ENCODE measurements at places on chromosomes 6 and 20.

GRCh38 chr20:33009214-33010132 lies 2.0 kb downstream of the BPIFB2 start:
- no peak for DNase-seq

DNA sequence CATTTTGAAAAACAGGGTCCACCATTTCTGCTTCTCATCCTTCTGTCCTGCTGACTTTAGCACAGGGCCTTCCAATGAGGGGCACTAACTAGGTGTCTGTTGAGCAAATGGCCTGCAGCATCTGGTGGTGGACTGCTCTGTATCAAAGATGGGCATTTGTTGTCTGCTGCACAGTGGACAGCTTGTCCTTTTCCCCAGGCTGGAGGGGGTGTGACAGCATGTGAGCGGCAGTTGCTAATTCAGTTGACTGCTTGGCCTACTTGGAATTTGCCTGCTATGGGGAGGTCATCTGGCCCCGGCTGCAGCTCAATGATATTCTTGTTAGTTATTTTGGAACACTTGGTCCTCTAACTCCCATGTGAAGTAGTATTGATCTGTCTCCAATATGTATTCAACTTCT lies 93.7 kb downstream of the SH3BGRL2 start:
- DNase-seq, result no peak

DNA sequence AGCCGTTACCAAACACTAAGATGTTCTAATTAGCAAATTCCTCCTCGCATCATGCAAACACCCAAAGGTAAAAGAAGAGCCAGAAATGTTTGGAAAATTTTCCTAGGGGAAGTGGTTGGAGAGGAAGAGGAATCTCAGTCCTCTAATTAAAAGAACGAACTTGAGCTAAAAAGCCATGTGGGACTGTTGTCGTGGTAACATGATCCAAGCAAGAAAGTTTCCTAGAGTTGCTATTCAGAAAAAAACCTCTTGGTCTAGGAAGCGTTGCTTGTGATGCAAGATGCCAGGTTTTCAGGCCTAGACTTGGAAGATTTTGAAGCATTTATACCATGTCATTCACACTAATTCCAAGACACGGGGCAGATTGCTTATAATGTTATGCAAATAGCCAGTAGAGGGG lies 106.8 kb upstream of the DOK5 start:
- no peak for DNase-seq

DNA sequence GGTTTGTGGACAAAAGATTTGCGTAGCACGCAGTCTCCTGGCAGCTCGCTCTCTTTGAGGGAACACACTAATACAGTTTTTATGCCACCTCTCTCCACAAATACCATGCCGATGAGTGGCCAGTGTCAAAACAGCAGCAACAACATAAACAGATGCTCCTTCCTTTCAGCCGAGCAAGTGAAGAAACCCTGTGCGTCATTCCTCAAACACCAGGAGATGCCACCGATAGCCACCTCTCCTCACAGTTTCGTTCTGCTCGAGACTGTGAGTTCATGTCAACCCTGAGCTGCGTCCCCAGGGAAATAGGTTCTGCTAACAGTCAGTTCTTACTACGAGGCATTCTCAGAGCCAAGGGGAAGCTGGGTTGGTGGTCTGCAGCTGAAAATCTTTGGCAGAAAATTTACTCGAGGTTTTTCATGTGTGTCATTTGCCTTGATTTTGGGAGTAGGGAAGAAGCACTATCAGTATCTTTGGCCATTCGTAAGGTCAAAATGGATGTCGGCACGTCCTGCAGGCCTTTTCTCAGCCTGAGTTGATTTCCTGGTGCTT lies 59.9 kb downstream of the EYA2 start:
- no peak for DNase-seq

- no peak for DNase-seq
Measured at GRCh38 chr20:37259031-37259430, 2.6 kb downstream of the GHRH start.

DNA sequence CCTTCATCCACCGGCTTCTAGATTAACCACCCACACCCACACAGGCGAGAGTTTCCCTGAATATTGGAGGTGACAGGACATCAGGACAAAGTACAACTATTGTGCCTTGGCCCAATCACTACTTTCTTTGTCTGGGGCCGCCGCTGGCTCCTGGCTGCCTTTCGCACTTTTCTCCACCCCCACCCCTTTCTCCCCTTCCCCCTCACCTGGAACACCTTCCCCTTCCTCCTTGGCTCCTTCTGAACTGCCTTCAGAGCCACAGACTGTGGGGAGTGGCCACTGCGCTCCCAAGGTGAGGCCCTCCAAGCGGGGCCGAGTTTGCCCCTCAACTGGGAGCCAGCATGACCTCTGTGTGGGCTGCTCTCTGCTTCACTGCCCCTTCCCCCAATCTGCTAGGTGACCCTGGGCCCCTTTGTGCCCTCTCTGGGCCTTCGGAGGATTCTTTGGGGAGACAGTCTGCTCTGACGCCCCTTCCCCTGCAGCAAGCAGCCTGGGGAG lies 3.0 kb upstream of the VEGFA start:
- no peak for DNase-seq

- no peak for DNase-seq
Measured at GRCh38 chr6:6866656-6867403, 240.9 kb upstream of the RREB1 start.

DNA sequence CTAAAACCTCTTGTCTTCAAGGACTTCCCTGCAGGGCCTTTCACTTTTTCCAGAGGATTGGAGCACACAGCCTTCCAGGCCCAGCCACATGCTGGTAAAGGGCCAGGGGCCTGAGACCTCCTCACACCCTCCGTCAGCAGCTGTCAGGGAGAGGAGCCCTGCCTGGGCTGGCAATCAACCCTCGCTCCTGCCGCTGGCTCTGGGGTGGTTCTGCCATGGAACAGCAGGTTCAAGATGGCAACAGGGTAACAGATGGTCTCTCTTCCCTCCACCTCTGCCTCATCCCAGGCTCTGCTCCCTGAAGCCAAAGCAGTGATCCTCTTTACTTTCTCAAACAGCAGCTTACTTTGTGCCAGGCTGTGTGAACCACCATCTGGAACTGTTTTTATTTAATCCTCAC lies 23.8 kb downstream of the PCNA start:
- no peak for DNase-seq

DNA sequence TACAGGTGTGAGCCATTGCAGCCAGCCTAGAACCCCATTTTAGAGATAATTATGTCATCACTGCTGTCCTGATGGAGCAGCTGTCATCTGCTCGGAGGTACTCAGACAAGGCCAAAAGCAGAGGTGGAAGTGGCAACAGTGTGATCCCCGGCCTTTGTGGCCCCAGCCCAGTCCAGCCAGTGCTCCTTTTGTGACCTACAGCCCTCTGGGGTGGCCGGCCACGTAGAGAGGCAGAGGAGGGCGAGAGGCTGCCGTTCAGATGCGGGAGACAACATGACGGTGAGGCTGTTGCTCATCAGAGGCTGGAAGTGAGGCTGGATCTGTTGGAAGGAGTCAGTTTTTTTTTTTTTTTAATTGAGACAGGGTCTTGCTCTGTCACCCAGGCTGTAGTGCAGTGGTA lies 32.8 kb downstream of the EFCAB8 start:
- DNase-seq, result no peak

DNA sequence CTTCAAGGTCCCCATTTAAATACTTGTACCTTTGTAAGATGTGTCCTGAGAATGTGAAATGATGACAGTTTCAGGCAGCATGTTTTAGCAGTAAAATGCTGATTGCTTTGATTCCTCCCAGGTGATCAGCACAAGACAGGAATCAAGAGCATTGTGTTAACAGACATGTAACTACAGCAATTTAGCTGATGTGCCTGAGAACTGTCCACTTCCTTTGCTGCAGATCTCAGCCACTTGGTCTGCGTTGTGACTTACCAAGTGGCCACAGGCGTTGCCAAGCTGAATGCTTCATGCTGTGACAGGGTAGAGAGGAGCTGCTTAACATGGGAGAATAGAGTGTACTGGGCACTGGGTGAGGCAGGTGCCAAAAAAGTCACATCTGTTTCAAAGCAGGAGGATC lies 767.0 kb upstream of the POU3F2 start:
- DNase-seq, result no peak

- DNase-seq, result no peak
Measured at GRCh38 chr6:158856261-158856660, 37.1 kb upstream of the EZR start.

- DNase-seq, result no peak
Measured at GRCh38 chr6:122568350-122568749, 41.9 kb upstream of the PKIB start.

- no peak for DNase-seq
Measured at GRCh38 chr20:40955326-40955725, 73.3 kb upstream of the TOP1 start.

DNA sequence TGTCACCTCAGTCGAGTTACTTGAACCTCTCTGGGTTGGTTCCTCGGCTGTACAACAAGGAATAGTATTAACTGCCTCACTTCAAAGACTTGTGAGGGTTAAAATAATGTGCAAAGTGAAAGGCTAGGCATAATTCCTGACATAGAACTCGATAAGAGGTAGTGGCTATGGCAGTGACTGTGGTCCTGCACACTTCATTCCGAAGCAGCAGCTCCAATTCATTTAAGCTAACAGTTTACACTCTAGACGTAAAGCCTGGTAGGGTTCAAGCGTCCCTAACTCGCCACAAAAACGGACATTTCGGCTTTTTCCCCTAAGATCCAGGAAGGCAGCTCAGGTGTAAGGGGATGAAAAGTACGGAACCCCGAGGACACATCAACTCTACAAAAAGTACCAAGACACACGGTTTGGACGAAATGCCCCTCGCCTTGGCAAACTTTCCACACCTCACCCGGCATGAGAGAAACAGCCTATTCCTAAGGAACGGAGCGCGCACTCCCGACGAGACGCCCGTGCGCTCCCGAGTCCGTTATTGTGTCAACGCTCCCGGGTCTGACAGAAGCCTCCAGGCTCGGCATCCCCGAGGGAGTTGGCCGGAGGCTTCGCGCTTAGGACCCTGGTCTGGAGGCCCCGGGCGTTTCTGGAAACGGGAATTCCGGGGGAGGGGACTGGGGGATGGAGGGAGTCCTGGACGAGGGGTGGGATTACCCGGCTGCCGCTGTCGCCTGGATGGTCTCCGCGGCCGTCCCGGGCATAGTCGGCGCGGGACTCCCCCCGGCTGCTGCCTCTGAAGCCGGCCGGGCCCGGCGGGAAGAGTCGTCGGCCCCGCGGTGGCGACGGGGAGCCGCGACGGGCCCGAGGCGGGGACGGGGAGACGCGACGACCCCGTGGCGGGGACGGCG lies 937 bp downstream of the ZNF318 start:
- no peak for DNase-seq

DNA sequence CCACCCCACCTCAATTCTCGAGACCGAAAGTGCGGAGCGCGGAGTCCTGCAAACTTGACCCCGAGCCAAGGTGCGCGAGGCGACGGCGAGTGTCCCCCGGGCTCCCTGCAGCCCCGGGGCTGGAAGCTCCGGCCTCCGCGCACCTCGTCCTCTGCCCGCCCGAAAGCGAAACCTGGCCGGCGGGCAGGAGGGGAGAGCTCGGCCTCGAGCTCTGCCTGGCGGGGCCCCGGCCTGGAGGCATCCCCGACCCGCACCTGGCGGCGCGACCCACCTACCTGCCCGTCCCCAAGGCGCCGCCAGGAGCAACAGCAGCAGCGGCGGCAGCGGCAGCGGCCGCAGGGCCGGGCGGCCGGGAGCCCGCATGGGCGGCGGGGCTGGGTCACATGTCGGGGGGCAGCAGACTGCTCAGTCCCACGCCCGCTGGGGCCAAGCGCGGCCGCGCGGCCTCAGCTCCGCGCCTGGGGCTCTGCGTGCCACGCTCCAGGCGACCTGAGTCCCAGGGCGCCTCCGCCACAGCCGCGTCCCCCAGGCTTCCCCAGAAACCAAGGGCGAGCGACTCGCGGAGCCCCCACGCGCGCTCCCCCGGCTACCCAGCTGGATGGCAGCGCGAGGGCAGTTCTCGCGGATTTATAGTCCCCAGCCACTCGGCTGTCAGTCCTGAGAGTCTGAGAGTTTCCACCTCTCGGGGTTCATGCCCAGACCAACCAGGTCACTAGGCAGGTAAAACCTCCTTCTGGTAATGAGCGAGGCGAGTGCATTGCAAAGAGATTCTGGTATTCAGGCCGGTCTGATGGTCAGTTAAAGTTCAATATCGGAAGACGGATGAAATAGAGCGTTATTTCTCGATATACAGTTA lies at the start of gene IL20RA:
Gene IL20RA, minus strand, starts transcription at position 600 of the 856 bp plus-strand sequence. Its CDS starts 237 bp downstream, at position 363.
- DNase-seq, result no peak

DNA sequence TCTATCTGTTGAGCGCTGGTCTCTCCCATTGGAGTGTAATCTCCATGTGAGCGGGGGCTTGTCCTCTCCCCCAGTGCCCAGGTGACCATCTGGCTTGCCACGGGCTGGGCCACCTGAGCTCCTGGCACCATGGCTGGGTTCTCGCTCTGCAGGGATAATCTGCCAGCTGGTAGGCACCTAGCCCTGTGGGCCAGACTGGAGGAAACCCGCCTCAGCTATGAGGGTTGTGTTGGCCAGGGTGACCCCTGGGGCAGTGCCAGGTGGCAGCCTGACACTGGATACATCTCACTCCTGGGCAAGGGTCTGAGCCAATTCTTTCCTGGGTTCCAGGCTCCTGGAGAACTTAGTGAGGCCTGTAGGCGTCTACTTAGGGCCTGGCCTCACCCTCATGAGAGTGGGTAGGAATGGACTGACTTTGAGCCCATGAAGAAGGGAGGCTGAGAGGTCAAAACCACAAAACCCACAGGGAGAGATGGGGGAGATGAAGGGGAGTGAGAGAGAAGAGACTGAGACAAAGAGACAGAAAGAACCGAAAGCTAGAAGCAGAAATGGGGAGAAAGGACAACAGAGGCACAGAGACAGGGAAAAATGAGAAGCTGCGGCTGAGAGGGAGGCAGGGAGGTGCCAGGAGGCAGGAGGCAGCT lies 5.8 kb upstream of the SLC52A3 start:
- DNase-seq, result no peak

DNA sequence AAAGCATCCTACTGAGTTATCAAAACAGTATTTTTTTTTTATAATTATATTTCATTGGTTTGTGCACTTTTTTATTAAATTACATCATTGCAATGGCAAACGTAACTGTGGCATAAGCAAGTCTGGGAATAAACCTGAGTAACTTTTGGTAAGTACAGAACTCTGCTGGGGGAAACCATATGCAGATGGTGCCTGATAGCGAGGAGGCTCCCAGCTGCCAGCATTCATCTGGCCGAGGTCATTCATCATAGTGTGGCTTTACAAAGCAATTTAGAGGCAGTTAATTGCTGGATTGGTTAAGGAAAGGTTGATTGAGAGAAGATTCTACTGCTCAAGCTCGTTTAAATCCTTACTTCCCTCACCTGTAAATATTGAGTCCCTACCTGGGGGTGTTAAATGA lies 52.6 kb downstream of the HECA start:
- DNase-seq, result no peak

- DNase-seq, result no peak
Measured at GRCh38 chr20:36988494-36988966, 37.0 kb upstream of the SAMHD1 start.

GRCh38 chr20:61558726-61559125 lies 306.7 kb downstream of the CDH4 start:
- DNase-seq, result no peak

DNA sequence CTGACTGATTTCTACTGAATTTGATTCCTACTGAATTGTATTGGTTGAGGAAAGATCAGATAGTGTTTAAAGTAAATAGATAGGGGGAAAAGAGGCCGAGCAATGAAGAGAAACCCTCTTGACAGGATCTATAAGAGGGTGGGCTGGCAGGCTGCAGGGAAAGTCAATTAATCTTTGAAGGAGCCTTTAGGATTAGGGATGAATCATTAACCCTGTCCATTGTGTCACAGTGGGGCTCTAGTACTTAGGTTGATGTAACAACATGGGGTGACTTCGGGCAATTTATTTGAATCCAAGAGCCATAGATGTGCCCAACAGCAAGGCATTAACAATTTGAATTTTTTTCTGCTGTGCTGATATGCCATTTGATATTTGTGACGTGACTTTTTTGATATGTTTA lies 7.5 kb downstream of the RFX6 start:
- no peak for DNase-seq

GRCh38 chr6:85464260-85464644 lies 14.4 kb downstream of the NT5E start:
- DNase-seq, result no peak

All from activated naive CD4-positive, alpha-beta T cell (primary cell).